ENCODE measurements at places on chromosomes 2 and 18.
A peak's percentile ranks its signal among the peaks of the same experiment; 100 is the strongest.

DNA sequence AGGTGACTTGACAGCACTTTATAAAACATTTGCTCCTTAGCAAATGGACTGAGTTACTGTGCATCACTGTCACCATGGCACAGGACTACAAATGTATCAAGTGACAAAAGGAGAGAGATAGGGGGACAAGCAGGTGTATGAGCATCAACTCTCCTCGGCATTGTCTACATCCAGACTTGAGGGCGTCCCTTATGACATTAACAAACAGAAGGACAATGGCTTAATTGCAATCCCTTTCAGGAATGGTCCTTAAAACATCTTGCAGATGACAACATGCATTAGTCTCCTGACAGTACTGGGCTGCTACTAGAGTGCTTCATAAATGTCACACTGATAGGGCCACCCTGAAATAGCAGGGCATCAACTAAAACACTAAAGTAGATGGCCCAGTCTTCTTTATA is 198.8 kb downstream of the PDE1A start:
- no peak for DNase-seq

DNA sequence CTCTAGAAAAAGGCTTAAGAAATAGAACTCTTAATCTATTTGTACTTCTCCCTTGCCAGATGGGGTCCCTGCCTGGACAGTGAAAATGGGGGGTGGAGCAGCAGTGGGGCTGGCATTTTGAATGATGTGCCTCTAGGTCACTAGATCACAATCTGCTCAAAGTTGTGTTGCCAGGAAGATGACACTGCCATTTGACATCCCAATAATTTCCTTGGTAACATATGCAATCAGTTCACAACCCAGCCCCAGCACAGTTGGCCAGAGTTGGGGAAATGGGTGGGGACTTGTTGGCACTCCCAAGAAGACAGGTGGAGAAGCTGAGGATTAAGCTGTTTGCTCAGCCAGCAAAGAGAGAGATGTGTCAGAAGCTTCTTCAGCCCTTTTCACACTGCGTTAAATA is 558.3 kb upstream of the KLHL29 start:
- DNase-seq = no peak

- peak; percentile 57 for DNase-seq
Measured at GRCh38 chr2:170554278-170554955, 160.7 kb upstream of the SP5 start.

- DNase-seq = no peak
Measured at GRCh38 chr2:202599105-202599504, 35.7 kb upstream of the FAM117B start.

DNA sequence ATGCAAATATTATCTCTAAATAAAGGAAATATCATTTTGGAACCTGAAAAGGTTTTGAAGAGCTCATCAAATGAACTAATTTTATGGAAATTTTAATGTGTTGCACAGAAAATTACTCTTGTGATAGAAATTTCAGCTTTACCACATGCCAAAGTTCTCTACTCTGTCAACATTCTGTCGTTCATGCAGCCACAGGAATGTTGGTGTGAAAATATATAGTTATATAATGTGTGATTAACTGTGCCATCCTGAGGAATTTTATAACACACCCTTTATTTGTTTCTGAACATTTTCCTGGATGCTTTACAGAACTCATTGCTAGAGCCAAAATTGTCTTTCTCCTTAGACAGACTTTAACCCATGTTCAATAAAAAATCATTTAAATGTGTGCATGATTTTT is 202.5 kb upstream of the SLC8A1 start:
- DNase-seq = no peak

DNA sequence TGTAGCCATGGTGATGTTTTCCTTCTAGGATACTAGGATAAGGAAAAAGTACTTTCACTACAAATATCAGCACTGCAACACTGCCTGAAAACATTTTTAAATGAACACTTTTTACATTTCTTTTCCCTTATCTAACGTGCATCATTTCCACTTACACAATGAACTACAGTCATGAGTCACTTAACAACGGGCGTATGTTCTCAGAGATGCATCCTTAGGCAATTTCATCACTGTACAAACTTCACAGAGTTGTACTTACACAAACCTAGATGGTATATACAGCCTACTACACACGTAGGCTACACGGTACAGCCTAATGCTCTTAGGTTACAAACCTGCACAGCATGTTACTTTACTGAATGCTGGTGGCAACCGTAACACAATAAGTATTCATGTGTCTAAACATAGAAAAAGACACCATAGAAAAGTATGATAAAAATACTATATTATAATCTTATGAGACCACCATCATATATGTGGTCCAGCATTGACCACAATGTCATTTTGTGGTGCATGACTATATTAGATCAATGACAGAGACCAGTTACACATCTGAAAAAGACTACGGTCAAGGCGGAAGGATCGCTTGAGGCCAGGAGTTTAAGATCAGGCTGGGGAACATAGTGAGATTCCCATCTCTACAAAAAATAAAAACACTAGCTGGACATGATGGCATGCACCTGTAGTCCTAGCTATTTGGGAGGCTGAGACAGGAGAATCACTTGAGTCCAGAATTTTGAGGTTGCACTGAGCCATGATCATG is 39.8 kb downstream of the WDR33 start:
- DNase-seq = peak; percentile 62

DNA sequence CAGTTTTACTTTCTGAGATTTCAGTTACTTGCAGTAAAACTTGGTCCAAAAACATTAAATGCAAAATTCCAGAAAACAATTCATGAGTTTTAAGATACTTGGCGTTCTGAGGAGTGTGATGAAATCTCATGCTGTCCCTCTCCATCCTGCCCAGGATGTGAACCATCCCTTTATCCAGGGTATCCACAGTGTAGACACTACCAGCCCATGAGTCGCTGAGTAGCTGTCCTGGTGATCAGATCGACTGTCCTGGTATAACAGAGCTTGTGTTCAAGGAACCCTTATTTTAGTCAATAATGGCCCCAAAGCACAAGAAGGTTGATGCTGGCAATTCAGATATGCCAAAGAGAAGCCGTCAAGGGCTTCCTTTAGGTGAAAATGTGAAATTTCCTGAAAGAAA is 3.2 kb downstream of the SP100 start:
- no peak for DNase-seq
